ENCODE measurements at places on chromosomes 12 and 14.

DNA sequence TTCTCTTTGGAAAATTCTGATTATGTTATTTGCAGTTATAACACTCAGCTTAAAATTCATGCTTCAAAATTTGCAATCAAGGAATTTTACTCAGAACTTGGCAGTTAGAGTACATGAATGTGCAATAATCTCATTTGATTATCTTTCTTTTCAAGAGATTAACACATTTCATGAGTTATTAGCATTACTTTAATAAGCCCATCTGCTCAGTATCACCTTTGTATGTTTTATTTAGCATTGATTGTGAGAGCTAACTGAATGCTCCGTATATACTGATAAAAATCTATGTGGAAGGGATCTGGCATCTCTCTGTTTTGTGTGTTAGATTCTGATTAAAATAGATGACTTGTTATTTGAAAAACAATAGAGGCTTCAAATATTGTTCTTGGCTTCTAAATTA, 55.6 kb upstream of the CPNE8 start:
- DNase-seq: no peak

DNA sequence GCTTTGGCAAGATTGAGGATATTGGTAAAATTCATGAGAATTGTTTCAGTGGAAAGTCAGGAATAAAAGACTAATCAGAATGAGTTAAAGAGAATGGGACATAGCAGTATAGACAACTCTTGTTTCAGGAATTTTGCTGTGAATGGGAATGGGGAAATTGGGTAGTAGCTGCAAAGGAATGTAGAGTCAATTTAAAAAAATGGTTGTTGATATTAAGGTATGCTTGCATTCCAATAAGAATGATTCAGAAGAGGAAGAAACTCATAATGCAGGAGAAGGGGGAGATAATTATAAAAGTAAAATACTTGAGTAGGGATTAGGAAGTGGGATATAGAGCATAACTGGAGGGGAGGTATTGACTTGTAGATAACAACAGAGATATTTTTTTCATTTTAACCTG, 40.7 kb downstream of the MNAT1 start:
- no peak for DNase-seq

GRCh38 chr12:42962384-42962783, 372.8 kb upstream of the PRICKLE1 start:
- no peak for DNase-seq

GRCh38 chr12:101642115-101643067, 47.6 kb downstream of the MYBPC1 start:
- DNase-seq: no peak

- DNase-seq: peak; percentile 72
Observed at GRCh38 chr12:4148418-4149056, 125.0 kb upstream of the CCND2 start.
